ENCODE measurements at places on chromosomes 2 and 18.
A peak's percentile ranks its signal among the peaks of the same experiment; 100 is the strongest.

GRCh38 chr2:13662055-13662454 is 945.3 kb downstream of the TRIB2 start:
- DNase-seq, result no peak

GRCh38 chr2:152078662-152079061 is 20.2 kb downstream of the CACNB4 start:
- DNase-seq, result no peak

GRCh38 chr2:45627911-45628310 is 16.8 kb upstream of the SRBD1 start:
- no peak for DNase-seq

GRCh38 chr2:218398437-218399390 is 954 bp upstream of the CTDSP1 start:
- peak; percentile 42 for DNase-seq

DNA sequence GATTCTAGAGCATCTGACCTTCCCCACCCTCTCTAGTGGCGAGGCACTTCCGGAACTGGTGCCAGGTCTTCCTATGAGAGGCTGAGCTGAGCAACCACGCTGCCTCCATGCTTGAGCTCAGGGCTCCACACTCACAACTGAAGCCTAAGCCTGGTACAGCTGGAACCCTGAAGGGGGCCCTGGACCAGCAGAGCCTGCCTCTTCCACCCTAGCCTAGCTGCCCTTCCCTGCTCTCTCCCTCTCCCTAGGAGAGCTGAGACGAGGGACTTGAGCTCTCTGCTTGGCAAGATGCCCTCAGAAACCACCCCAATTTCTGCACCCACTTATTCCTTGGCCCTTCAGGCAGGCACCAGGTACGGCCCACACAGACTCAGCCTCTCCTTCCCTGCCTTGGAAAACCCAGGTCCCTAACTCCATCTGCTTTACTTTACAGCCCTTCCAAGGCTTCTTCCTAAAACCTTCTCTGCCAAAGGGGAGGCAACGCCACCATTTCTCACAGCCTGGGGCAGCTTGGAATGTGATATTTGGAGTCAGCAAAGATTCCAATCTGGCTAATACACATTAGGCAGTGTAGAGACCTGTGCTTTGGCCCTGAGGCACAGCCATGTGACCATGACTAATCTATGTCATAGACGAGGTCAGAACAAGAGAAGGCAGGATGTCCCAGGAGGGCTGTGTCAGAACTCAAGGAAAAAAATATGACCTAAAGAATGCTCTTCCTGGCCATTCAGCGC is 18.8 kb downstream of the COX7A2L start:
- no peak for DNase-seq

DNA sequence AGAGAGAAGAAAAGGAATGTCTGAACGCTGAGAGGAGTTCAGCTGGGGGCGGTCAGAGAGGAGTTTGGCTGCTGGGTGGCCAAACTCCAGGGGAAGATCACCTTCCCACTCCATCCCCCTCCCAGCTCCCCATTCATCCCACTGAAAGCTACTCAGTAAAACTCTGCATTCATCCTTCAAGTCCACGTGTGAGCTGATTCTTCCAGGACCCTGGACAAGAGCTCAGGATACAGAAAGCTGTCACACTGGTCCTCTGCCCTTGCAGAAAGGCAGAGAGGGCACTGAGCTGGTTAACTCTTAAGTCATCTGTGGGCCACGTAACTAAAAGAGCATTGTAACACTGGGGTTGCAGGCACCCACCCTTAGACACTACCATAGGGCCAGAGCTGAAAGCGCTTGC is 132.1 kb upstream of the ARL4C start:
- no peak for DNase-seq

DNA sequence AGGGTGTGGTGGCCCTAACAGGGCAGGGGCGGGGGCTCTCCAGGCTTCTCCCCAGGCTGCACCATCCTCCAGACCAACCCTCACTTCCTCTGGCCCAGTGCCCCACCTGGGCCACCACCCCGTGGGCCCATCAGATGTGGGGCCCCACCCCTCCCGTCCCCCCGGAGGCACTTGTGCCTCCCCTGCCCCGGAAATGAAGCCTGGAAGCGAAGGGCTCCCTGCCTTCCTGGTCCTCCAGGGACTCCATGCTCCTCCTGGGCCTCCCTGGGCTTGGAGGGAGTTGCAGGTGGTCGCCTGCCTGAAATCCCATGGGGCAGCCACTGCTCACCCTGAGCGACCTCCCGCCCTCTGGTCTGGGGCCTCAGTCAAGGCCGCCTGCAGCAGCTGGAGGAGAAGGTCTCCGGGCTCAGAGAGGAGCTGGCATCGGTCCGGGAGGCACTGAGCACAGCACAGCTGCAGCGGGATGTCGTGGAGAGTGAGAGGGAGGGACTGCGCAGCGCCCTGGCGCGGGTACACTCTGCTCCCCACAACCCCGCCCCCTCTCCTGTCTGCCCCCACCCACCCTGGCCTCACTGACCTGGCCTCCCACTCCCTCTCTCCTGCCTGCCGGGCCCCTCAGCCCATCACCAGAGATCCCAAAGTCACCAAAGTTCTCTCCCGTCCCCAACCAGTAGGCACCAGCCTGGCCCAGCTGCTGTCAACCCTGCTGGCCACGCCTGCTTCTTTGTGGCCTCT is 28.0 kb downstream of the CROCC2 start:
- DNase-seq, result no peak

- DNase-seq, result no peak
Observed at GRCh38 chr2:16716024-16716423, 50.4 kb upstream of the CYRIA start.

- DNase-seq, result no peak
Observed at GRCh38 chr18:75070235-75070624, 138.7 kb downstream of the PTGR3 start.

GRCh38 chr2:75603477-75603876 is 42.7 kb upstream of the EVA1A start:
- no peak for DNase-seq

DNA sequence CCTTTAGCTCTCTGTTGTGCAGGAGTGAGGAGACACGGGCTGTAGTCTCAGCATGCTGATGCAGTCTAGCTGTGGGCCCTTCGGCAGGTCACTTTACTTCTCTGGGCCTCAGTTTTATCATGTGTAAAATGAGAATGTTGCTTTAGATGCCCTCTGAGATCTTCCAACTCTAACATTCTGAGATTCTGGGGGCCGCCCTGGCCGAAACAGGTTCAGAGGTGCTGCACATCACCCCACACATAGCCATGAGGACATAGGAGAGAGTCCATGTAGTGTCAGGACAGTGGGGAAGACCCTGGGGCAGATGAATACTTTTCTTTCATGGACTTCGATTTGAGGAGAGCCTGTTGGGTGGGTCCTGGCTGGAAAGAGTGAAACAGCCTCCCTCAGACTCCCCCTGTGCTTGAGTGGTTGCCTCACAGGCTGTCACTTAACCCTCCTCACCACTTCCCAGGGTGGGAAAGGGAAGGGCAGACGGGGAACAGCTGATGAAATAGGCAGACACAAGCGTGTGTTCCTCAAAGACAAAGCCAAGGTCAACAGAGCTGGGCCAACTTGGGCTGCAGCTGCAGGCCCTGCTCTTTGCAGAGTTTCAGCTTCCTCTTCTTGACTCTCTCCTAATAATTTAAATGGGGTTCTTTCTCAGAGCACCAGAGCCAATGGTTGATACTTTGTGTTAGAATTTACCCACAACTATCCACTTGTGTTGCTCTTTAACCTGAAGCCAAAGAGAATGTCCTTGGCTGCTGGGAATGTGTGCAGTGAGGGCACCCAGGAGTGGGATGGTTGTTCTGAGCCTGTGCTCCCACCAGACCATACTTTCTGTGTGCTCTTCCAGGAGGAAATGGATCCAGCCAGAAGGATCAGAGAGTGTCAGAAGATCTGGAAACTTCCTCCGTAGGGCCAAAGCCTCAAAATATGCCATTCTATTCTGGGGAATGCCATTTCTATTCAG is 14.7 kb upstream of the MRPL33 start:
- no peak for DNase-seq

GRCh38 chr18:1774261-1774660 is 797.0 kb downstream of the METTL4 start:
- no peak for DNase-seq

DNA sequence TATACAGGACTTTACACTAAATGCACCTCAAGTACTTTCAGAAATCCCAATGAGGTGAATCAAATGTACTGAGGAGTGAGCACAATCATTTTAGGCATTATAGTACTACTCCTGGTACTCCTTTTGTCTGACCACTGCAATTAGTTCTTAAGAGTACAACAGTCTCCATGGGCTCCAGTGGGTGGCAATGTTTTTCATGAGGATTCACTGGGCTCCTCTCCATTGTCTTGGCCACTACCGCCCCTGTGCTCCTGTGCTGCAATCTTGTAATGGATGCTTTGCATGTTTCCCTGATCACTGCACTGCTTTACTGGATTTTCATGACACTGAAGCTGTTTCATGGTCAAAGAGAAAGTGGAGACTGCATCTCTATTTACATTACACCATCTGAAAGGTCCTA is 268.5 kb upstream of the ZSWIM2 start:
- no peak for DNase-seq

DNA sequence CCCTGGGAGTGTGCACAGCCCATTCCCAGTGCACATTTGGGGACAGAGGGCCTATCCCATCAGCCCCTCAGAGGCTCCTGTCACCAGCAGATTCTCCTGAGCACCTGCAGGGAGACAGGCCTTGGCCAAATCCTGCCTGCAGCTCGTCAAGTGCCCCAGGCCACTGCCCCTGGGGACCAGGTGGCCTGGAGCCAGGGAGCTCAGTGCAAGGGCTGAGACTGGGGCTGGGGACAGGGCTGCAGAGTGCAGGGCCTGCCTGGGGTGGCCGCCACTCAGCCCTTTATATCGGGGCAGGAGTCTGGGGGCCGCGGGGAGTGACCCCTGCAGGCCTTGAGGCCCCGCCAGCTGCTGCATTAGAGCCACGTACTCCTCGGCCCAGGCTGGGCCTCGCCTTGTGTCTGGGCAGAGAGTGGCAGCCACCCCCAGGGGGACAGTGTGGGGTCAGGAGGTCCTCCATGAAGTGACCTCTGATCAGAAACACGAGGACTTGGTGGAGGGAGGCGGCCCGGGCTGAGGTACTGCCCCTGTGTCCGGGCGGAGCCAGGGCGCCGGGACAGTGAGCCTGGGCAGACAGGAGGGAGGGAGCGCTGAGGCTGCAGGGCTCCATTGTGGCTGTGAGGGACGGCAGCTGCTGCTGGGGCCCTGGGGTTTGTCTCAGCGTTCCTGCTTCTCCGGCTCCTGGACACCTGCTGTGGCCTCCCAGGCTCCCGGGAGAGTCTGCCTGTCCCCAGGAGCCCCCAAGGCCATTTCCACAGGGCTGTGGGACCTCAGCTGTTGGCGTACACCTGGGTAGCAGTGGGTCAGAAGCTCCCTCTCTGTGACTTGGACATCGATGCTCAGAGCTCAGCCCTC is 24.2 kb downstream of the GPC1 start:
- DNase-seq, result no peak

- DNase-seq, result no peak
Observed at GRCh38 chr2:98065808-98066207, 21.2 kb upstream of the VWA3B start.

DNA sequence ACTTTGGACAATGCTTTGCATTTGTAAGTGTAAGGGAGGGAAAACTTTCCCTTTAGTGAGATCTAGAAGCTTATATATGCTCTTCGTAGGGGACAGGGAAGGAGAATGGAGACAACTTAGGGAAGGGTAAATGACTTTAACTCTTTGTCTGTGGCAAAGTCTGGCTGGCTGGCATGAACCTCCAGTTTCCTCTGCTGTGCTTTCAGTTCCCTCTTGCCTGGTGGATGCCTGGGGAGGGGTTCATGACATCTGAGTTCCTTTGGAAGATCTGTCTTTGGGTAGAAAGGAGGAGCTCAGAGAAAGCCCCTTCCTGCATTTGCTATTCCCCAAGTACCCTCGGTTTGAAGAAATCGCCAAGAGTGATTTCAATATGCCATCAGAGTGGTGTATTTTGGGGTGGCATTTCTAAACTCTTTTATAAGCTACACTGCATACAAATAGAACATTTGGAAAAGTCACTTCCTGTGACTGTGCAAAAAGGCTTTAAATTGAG is 143.6 kb downstream of the VAPA start:
- DNase-seq, result no peak

DNA sequence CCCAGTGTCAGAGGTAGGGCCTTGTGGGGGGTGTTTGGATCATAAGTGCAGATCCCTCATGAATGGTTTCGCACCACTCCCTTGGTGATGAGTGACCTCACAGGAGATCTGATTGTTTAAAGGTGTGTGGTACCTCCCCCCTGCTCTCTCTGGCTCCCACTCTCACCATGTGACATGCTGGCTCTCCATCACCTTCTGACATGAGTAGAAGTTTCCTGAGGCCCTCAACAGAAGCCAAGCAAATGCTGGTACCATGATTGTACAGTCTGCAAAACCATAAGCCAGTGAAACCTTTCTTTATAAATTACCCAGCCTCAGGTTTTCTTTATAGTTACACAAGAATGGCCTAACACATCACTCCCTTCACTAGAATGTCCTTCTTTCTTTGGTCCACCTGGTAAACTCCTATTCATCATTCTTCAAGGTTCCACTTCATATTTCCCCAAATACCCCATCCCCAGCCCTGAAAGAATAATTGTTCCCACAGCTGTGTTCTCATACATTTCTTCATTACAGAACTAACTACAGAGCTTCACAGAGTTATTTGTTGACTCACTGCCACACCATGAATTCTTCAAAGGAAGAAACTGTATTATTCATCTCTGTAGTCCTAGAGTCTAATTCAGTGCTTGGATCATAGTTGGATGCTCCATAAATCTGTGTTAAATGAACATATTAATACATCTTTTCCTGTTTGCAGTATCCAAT is 81.2 kb upstream of the STK17B start:
- no peak for DNase-seq

- DNase-seq, result no peak
Observed at GRCh38 chr18:66994790-66995189, 390.9 kb upstream of the CDH19 start.

DNA sequence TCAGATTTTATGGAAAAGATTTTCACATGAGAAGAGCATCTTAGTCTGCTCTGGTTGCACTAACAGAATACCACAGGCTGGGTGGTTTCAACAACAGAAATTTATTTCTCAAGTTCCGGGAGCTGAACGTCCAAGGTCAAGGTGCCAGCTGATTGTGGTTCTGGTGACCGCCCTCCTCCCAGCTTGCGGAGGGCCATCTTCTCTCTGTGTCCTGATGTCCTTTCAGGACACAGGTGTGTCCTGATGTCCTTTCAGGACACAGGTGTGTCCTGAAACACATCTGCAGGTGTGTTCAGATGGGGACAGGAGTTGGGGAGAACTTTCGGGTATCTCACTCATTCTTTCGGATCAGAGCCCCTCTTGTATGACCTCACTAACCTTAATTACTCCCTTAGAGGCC is 374.9 kb downstream of the SOX11 start:
- no peak for DNase-seq

DNA sequence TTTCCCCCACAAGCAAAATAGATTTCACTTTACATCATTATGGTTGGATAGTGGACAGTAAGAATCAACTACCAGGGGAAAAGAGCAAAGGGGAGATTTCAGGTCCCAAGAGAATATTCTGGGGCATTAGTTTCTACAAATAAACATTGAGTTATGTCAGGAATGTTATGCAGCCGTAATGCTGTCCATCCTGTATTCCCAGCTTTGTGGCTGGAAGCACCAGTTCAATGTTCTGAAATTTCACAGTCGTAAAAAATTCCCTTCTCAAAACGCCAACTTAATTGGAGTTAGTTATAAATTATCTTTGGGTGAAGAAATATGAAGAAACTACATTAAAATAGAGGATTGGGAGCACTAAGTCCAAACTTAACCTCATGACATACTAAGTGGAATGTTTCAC is 141.5 kb upstream of the FIGN start:
- no peak for DNase-seq

All from NCI-H2171 (cell line).